CD8-positive, alpha-beta T cell (primary cell): ENCODE measurements at places on chromosomes 12 and 14.

GRCh38 chr12:104371043-104371870 is 67.7 kb downstream of the EID3 start:
- no peak for DNase-seq

- DNase-seq, result no peak
Observed at GRCh38 chr12:4160314-4161040, 113.1 kb upstream of the CCND2 start.

DNA sequence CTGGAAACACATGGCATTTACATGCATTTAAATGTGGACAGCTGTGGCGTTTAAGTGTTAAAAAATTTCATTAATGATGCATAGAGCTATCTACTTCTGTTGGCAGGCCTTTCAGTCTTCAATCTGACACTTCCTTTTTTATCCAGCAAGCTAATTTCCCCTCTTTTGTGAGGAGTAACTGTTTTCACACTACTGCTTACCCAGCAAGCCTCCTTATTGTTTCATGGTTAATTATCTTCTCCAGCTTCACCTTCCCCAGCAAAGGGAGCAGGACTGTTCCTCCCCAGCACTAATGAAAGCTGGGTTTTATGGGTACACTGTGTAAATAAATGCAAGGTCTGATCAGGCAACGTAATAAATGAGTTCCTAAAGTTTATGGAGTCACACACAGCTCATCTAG is 129.4 kb upstream of the NPAS3 start:
- no peak for DNase-seq

GRCh38 chr14:91068642-91069041 is 8.2 kb upstream of the RPS6KA5 start:
- no peak for DNase-seq

GRCh38 chr14:22613106-22613695 is 15.1 kb downstream of the ABHD4 start:
- no peak for DNase-seq

DNA sequence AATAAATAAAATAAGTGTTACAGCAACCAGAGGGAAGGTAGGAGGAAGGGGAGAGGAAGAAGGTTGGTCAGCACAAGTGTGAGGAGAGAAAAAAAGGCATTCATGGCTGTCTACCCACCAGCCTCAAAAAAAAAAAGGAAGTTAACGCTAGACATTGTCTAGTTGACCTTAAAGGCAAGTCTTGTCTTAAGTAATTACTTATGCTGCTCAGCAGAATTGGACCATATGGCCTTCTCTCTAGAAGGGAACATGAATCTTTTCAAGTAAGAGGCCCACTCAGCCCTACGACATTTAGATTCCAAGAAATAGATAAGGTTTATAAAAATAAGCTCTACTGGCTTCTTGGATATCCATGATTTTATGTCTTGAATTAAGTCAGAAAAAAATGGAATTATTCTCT is 172.7 kb downstream of the ETNK1 start:
- no peak for DNase-seq

DNA sequence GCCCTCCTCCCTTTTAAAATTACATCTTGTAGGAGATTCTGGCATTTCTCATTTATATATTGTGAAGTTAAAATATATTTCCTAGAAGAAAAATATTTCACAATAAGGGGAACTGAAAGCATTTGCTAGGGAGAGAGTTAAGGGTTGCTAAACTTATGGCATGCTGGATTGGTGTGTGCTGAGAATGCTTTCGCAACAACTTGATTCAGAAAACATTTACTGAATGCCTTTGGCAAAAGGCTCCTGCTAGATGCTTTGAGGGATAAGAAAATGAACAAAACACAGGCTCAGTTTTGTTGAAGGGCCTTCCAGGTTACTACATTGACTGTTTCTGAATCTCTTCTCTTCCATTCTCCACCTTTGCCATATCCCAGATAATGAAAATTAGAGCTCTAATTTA is 67.5 kb downstream of the DIP2B start:
- no peak for DNase-seq

- DNase-seq, result no peak
Observed at GRCh38 chr14:68210729-68211299, 391.2 kb downstream of the RAD51B start.

DNA sequence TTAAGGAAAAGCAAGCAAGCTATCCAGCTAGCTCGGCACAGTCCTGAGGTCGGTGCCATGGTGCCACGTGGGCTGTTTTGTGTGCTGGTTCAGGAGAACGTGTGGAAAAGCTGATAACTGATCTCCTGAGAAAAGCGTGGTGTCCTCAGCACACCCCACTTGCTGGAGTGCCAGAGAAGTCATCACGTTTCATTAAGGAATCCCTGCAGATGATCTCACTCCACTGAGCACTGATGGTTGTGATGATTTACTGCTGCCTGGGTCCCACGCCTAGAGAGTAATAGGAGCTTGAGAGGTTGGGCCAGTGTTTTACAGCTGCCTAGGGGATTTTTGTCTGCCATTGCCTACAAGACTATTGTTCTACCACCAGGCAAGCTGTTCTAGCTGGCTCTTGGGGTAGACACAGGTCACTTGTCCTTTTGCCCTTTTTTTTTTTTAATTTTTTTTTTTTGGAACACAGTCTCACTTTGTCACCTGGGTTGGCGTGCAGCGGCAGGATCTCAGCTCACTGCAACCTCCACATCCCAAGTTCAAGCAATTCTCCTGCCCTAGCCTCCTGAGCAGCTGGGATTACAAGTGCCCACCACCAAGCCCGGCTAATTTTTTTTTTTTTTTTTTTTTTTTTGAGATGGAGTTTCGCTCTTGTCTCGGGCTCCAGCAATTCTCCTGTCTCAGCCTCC is 42.3 kb upstream of the EVL start:
- no peak for DNase-seq

GRCh38 chr14:100219126-100219785 is 19.7 kb upstream of the YY1 start:
- DNase-seq, result no peak

DNA sequence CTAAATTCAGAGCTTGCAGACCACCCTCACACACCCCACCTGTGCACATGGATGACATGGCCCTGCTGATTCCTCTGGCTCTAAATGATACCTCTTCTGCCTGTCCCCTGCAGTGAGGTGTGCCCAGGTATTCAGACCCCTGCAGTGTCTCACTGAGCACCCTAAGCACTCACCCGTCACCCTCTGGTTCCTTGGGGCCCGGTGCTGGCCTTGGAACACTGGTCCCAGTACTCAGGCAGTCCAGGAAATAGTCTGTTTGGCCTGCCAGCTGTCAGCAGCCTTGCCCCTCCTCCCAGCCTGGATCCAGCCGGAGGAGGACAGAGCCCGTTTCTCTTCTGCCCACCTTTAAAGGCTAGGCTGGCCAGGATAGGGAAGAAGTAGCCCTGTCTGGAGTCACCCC is 44.9 kb downstream of the ESRRB start:
- no peak for DNase-seq

DNA sequence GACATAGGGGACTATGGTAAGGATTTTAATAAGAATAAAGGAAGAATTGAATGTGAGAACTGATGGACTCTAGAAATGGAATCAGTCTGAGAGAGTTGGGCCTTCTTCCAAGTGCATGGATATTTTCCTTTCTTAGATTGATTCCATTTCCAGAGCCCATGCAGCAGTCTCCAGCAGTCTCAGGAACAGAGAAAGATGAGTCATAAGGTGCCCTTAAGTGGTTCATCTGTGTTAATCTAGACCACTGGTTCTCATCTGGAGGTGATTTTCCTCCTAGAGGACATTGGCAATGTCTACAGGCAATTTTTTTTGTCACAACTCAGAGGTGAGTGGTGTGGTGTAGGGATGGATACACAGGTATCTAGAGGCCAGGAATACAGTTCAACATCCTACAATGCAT is 25.9 kb downstream of the TRIM9 start:
- no peak for DNase-seq

DNA sequence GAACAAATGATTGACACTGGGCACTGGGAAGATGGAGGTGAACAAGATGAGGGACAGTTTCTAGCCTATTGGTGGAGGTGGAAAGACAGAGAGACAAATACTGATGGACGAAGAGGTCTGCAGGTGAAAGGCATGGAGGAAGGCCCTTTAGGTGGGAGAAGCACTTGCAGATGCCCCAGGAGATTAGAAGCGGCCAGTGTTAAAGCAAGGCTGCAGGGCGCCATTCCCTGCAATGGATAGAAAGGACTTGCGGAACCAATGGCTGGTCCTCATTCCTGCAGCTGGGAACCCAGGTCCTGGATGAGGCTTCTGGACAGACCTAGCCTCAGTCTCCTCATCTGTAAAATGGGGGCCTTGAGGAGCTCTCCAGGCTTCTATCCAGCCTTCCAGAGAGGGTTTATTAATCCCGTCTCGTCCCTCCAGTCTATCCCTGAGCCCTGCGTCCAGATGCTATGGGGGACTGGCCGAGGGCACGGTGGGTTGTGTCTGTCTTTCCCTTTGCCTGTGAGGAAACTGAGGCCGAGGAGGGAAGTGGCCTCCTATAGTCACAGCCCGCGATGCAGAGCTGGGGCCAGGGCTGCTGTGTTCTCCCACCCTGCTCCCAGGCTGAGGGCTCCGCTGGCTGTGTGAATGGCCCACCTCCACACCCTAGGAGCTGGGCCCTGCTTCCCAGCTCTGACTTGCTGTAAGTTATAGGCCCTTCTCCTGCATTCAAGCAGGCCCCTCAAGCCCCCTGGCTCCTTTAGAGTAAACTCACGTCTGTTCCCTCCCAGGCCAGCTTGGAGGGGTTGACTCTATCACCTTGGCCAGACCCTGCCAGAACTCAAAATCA is 33.0 kb downstream of the CYP46A1 start:
- DNase-seq, result no peak

DNA sequence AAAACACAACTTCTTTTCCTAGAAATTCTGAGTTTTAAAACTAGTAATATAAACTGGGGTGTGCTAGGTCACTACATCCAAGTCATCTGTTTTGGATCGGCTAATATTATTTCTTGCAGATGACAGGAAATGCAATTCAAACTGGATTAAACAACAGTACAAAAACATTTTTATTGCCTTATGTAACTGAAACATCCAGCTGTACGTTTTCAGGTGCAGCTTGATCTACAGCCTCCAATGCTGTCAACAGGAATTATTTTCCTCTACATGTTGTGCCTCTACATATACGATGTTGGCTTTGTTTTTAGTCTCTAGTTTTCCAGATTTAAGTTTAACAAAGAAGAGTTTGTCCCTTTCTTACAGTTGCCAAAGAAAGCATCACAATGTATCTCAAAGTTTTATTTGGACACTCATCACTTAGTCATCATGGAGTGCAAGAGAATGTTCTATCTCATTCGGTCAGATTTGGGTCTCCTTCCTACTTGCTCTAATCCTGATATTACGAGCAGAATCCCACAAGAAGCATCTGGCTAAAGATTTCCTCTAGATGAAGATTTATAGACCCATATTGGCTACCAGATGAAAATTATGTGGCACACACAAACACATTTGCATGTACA is 326.7 kb downstream of the SLC6A15 start:
- DNase-seq, result no peak

GRCh38 chr12:11765817-11766794 is 116.6 kb downstream of the ETV6 start:
- DNase-seq, result peak; percentile 8

DNA sequence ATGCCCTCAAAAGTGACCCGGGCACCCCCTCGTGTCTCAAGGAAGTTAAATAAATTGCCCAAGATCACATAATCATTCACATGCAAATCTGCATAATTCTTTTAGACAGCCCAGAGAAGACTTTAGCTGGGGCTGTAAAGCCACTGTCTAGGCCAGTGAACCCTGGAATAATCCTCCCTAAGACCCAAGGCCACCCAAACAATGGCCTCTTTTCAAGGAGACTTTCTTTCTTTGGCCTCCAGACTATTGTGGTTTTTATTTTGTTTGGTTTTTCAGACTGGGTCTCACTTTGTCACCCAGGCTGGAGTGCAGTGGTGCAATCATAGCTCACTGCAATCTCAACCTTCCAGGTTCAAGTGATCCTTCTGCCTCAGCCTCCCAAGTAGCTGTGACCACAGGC is 10.6 kb downstream of the SVOP start:
- DNase-seq, result no peak

DNA sequence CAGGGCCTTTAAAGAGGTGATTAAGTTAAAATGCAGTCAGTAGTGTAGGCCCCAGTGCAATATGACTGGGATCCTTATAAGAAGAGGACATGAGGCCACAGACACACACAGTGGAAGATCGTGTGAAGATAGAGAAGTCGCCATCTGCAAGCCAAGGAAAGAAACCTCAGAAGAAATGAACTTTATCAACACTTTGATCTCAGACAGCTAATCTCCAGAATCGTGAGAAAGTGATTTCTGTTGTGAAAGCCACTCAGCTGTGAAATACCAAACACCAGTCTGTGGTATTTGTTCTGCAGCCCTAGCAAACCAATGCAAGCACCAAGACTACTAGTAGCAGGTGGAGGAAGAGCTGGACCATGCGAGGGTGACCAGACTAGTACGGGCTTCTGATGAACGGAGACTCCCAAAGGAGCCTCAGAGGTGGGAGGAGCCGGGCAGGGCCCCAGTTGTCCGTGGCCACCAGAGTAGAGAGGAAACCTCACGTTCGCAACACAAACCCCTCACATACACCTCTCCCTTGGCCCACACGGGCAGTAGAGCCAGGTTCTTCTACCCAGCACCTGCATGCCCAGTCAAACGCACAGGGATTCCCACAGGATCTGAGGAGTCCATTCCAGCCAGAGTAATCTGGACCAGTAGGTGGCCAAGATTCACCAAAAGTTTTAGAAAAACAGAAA is 243.0 kb downstream of the TTC8 start:
- peak; percentile 65 for DNase-seq

- no peak for DNase-seq
Observed at GRCh38 chr12:58657190-58657589, 263.1 kb downstream of the LRIG3 start.

DNA sequence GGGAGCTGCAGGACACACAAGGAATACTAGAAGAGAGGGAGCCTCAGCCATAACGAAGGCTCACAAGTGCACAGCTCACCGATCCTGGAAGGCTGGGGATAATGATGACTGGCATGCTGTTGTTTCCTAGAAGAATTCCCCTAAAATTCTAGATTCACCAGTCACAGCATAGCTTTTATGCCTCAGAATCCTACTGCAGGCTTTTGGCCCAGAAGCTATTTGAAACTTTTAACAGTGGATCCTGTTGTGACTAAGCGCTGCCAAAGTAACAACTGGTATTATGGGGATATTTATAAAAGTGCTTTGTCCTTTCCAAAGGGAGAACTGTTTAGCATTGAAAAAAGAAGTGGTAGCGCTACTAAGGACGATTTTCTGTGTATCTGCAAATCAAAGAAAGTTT is 214.1 kb upstream of the PELI2 start:
- no peak for DNase-seq

GRCh38 chr12:96171905-96172304 is 22.3 kb upstream of the ELK3 start:
- no peak for DNase-seq
